ENCODE measurements at places on chromosomes 5 and 9. TPM values are rescaled to one million over a fixed set of nuclear protein-coding genes. Genes with fewer than 3 reads are reported as not detected.

GRCh38 chr5:138722544-138723177 lies 30.6 kb upstream of the CTNNA1 start:
- DNase-seq: no peak

DNA sequence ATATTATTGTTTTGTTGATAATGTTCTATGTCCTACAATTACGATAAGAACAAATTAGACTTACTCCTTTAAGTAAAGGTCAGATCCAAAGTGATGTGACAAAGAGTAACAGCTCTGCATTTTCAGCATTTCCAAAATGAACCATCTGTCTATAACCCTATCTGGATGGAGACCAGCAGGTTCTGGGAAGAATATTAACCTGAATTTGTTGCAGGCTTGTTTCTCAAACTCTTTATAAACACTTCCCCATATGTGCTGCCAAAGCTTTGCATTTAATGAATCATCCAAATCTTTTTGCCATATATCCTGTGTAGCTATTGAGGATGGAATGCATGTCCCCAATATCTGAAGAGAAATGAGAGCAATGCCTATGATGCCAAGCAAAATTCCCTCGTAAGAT lies 198.9 kb upstream of the SLC27A6 start:
- no peak for DNase-seq

DNA sequence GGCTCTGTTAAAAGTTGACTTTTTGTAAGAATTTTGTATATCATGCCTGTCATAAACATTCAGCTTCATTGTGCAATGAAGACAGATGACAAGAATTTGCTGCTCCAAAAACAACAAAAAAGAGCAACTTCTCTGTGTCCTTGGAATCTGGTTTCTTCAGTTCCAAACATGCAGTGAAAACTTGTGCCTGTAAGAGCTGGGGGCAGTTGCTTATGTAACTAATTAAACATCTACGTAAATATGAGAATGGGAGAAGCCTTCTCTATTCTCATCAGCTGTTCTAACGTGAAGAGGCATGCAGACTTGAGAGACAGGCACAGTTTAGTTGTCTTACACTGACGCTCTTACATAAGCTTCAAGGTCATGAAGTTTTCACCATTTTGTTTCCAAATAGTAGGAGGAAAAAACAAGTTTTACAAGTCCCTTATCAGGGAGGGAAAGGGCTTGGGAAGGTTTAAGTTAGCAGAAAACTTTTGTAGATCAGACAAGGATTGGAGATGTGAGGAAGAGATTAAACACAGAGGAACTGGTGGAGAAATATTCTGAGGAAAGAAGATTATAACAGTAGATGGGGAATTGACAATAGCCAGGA lies 170.4 kb downstream of the RFK start:
- no peak for DNase-seq

DNA sequence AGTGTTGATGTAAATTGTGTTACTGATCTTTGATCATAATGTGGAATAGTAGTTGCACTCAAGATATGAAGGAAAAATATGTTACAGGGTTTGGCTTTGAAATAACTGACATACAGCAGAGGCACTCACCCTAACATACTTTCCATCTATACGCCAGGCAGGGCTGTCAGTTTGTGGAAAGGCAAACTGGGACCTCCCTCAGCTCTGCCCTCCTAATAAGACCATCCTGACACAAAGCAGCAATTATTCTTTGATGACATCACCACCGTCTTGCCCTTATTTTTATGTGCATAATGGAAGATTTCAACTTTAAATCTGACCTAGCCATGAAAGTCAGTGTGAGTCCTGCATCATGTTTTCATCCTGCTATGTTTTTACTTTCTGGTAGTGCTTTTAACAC lies 42.9 kb downstream of the ITGA1 start:
- no peak for DNase-seq

DNA sequence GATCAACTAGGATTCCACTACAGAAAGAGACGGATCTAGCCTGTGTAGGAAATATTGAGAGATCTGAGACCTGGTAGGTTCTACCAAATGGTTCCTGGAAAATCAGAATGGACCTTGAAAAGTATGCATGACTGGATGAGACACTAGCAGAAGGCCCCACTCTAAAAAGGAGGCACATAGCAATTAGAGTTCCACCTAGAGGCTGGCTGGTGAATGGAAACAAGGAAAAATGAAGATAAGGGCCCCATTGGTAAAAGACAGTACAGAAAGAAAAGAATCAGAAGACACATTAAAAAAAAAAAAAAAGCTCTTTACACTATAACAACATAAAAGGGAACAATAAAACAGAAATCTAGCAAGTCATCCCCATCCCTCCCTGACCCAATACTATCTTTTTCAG lies 518.5 kb downstream of the NR2F1-AS1 start:
- no peak for DNase-seq

DNA sequence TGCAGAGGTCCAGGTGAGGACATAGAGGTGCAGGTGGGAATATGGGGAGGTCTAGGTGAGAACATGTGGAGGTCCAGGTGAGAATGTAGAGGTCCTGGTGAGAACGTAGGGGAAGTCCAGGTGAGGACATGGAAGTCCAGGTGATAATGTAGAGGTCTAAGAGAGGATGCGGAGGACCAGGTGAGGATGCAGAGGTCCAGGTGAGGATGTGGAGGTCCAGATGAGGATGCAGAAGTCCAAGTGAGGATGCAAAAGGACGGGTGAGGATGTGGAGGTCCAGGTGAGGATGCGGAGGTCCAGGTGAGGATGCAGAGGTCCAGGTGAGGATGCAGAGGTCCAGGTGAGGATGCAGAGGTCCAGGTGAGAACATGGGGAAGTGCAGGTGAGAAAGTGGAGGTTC lies 133.8 kb downstream of the MRPL36 start:
- no peak for DNase-seq

KLF9 gene
- total RNA-seq: 23.2 TPM

TMEM161B gene
- total RNA-seq: 6.1 TPM

PPP3R2 gene
- not detected for total RNA-seq

SV2C gene
- total RNA-seq: not detected

COL23A1 gene
- total RNA-seq: 0.40 TPM

LCN15 gene
- total RNA-seq: 0.22 TPM

FAT2 gene
- not detected for total RNA-seq

All from lung microvascular endothelial cell (primary cell).